ENCODE measurements at places on chromosomes 3 and 15.

GRCh38 chr15:90388462-90389380 lies 679 bp downstream of the IQGAP1 start:
- peak; percentile 27 for DNase-seq

DNA sequence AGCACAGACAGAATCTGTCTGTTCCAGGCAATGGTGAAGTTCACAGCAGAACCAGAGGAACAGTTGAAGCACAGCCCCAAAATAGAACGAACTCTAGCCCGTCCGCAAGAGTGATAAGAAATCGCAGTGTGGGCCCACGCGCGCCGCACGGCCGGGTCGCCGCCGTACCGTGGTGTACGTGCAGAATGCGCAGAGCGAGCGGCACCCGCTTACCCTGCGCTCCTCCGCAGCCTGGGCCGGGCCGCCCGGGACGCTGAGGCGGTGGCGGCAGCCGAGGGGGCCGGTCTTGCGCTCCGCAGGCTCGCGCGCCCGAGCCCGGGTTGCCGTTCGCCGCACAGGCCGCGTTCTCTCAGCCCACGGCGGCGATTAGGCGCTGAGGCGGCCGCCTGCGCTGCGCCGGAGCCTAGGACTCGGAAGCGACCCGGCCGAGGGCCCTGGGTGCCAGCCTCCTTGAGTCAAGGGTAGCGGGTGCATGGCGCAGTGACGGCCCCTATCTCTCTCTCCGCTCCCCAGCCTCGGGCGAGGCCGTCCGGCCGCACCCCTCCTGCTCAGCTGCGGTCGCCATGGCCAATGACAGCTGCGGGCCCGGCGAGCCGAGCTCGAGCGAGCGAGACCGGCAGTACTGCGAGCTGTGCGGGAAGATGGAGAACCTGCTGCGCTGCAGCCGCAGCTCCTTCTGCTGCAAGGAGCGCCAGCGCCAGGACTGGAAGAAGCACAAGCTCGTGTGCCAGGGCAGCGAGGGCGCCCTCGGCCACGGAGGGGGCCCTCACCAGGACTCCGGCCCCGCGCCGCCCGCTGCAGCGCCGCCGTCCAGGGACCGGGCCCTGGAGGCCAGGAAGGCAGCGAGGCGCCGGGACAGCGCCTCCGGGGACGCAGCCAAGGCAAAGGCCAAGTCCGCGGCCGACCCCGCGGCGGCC lies 20.5 kb downstream of the WDR73 start:
- DNase-seq, result peak; percentile 34

DNA sequence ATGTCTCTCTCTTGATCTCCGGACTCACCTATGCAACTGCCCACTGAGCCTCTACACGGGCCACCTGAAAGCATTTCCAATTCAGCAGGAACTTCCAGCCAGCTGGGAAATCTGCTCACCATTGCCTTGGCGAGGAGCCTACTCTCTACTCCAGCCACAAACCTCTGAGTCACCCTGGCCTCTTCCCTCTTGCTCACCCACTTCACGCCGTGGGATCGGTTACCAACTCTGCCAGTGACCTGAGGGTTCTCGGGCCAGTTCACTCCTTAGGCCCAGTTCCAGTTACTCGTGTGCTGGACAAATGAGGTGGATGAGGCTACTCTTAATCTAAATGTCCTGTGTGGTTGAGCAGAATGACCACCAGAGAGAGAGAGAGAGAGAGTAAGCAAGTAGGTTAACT lies 70.1 kb downstream of the CEMIP start:
- DNase-seq, result no peak

GRCh38 chr3:14836049-14836468 lies 17.3 kb downstream of the FGD5 start:
- DNase-seq, result no peak

DNA sequence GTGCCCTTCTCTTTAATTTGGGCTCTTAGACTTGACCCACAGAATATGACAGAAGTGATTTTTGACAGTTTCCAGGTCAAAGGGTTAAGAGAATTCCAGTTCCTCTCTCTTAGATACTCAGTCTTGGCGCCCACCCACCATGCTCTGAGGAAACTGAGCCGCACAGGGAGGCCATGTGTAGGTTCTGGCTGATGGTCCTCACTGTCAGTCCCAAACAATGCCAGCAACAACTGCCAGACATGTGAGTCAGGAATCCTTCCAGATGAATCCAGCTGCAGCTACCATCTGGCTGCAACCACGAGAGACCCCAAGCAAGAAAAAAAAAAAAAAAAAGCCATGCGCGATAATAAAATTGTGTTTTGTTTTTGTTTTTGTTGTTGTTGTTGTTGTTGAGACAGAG lies 326.6 kb downstream of the MAGI1 start:
- DNase-seq, result no peak

DNA sequence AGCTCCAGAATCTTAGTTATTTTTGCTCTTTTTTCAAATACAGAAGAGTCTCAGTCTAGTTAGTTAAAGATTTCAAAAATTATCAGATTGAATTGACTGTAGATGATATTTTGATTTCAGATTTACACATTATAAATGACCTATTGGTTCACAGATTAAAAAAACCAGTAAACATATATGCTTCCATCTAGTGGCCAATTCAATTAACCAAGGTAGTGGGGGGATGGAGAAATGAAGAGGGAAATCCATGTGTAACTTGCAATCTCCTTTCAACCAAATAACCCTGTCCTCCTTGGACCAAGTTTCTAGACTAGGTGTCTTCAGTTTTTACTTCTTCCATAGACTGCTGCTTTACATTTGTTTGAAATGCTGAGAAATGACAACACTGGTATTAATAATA lies 789.8 kb downstream of the ROBO1 start:
- DNase-seq, result no peak

DNA sequence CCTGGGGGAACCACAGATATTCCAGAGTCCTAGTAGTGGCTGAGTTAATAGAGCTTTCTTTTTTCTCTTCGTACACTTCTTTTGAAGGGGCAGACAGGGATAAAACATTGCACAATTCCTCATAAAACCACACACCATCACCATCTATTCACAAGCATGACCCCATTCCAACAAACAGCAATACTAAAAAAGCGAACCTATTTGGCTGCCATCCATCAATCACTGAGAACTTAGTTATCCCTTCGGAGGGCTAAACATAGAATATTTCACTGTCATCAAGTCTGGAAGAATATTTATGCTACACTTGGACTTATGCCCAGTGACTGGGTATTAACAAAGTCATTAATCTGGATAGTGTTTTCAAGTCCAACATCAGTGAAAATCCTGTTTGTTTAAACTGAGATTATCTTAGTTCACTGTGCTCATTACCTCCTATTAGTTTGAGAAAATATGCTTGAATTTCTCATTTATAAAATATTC lies 80.3 kb upstream of the PRTG start:
- no peak for DNase-seq

- no peak for DNase-seq
These were observed 163.3 kb upstream of the THBS1 start for GRCh38 chr15:39417366-39418134.
